ENCODE measurements at places on chromosomes 4 and X. TPM values are rescaled to one million over a fixed set of nuclear protein-coding genes. Genes with fewer than 3 reads are reported as not detected.
A peak's percentile ranks its signal among the peaks of the same experiment; 100 is the strongest.

ETDB gene
- not detected for polyA plus RNA-seq

DNA sequence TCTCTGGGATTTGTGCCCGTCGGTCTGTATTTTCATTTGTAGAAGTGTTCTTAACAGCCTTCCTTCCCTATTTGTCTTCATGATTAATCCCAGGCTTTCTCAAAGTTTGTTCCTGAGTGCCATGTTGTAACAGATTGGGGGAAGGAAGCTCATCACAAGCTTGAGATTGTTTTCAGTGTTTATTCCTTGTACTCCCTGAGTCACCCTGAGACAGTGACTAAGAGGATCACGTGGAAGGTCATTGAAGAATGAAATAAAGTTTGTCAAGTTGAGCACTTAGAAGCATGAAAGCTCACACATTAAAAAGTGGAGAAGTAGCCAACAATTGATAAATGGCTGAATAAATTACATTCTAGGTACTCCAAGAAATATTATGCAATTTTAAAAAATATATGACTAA, 153.5 kb upstream of the FAM241A start:
- DNase-seq: peak; percentile 30

TGIF2LX gene
- polyA plus RNA-seq: not detected

DNA sequence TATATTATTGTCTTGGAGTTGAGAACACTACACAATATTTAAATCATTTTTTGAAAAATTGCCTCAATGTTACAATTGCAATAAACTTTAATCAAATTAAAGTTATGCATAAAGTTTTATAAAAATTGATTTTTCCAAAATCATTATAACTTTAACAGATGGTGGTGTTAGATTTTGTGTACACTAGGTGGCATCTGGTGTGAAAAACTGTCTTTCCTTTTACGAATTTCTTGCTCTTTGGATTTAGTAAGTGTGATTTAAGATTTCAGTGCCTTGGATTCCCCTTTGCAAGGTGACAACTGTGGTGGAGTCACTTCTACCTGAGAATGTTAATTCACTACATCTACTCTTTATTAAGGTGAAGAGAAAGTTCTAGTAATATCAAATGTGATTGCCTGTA, 91.6 kb downstream of the AREG start:
- DNase-seq: peak; percentile 56

CENPE gene
- polyA plus RNA-seq: 3.5 TPM

CSAG2 gene
- polyA plus RNA-seq: not detected

- DNase-seq: no peak
Measured at GRCh38 chr4:158229768-158230167, 19.5 kb downstream of the TMEM144 start.

TIGD2 gene
- polyA plus RNA-seq: 5.4 TPM

TRIM60 gene
- not detected for polyA plus RNA-seq

QDPR gene
- 63.8 TPM for polyA plus RNA-seq

DNA sequence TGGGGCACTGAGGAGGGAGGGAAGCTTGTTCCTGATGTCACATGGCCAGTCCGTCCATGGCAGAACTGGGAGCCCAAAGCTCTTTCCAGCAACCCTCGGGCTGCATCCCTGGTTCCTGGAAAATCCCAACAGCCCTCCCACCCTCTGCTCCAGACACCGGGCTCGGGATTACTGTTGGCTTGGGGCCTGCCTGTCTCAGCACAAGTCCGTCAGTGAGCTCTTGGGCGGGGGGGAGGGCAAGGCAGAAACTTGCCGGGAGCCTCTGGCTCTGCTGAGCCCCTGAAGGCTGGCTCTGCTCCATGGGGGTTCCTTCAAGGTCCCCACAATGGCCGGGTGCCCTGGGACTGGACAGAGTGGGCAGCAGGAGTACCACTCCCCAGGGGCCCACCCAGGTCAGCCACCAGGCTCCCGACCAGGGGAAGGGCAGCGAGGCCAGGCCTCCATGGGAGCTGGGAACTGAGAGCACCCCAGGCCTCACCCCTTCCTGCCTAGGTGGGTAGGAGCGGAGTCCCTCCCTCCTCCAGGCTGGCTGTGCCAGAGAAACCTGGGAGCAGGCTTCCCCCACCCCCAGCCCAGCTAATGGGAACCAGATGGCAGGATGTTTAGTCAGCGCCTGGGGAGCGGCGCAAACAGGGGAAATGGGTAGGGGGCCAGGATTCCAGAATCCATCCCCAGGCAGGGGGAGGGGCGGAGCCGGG, 6.4 kb upstream of the HAUS7 start:
- DNase-seq: peak; percentile 71

BRS3 gene
- polyA plus RNA-seq: 0.11 TPM

DNA sequence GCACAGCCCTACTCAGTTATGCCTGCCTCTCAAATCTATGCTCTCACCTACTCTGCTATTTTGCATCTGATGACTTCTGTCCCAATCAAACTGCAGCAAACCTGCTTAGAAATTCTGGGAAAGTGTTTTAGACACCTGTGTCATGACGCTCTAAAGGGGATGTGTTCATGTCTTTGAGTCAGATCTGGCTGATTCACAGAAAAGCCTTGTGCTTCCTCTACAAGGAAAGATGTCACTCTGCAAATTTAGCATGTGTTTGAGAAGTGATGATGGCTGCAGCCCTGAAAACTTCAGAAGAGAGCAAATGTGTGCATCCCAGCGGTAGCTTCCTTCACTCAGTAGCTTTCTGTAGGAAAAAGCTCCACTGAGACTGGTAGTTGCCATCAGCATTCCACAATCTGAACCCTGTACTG, 235.4 kb downstream of the MGST2 start:
- DNase-seq: no peak

DNA sequence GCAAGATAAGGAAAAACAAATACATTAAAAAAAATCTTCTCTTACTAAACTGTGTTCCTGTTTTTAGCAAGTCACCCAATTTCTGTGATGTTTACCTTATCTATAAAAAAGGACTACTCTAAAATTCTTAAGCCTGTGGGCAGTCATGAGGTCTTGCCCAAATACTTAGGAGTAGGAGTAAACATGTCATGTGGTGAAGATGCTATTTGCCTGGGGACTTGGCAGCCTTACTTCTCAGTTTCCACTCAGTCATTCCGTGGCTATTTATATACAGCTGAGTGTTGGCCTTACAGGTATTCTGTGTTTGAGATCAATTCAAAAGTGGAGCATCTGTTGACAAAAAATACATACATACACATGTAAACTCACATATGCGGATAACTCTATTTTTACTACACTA, 89.9 kb upstream of the TLR2 start:
- DNase-seq: no peak

DNA sequence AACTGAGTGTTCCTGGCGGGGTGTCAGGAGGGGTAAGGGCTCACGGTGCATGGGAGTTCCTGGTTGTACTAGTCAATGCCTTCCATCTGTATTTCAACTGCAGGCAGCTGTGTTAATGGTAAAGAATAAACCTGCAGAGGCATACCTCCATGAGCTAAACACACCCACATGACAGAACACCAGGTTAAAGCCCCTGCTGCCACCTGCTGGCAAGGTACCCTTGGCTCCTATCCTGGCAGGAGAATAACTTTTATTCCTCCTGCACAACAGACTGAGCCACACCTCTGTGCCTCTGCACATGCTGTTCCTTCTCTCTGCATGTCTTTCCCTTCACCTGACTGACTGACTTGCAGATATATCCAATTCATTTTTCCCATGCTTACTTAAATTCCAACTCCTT, 11.1 kb downstream of the ITIH6 start:
- DNase-seq: no peak

DNA sequence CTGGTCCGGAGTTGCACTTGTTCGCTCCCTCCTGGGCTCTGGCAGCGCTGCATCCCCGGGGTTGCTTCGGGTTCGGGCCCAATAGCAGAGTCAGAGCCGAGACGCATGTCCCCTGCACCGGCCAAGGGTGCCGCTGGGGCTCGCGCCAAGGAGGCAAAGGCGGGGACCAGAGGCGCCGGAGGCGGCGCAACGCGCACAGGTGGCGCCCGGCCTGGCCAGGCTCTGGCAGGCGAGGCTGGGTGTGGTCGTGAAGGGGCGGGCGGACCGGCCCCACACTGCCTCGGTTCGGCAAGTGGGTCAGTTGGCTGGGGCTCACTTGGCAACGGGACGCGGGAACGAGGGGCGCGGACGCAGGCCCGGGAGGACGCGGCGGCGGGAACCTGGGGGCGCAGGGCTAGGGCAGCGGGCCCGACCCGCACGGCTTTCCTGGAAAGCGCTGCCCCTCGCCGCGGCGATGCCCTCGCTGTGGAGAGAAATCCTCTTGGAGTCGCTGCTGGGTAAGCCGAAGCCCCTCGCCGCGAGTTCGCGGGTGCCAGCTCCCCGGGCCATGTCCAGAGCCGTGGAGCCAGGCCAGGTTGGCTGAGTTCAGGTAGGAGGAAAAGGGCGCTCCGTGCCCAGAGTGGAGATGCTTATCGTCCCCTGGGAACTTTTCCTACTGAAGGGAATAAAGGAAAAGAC, at the start of gene CWH43:
TSS of gene CWH43 (plus strand) at position 300 of the 678 bp plus-strand sequence. CDS start at position 455, 155 bp downstream.
- DNase-seq: no peak

GRCh38 chrX:16958356-16958755, 11.9 kb downstream of the REPS2 start:
- no peak for DNase-seq

- DNase-seq: no peak
Measured at GRCh38 chr4:169205075-169205743, 65.5 kb downstream of the SH3RF1 start.

DNA sequence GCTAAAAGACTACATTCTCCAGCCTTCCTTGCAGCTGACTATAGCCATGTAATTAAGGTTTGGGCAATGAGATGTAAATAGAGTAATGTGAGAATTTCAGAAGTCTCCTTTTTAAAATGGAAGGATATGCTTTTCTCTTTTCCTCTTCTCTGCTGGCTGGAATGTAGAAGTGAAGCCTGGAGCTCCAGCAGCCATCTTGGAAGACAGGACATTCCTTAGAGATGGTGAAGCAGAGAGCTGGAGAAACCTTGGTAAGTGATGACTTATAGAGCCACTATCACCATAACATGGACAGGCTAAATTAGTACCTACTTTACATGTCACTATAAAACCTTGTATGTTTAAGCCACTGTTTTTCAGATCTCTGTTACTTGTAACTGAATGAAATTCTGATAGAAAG, 48.0 kb downstream of the RASL11B start:
- DNase-seq: no peak

DNA sequence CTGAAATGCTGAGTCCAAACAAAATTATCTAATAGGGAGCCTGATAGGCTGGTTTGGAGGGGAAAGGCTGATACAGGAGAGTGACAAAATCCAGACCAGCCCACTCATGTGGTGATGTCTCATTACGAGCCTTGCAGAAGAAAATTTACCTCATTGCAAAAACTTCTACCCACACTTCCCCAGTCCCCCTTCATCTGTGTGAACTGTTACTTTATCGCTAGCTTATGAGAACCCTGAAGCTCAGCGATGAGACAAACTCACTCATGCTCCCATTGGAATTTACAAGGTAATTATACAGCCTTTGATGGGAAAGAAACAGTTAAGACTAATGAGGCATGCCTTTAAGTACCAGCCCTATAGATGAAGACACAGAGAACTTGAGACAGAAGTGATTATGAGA, 76.1 kb downstream of the ARHGAP6 start:
- DNase-seq: peak; percentile 5

GPRASP2 gene
- polyA plus RNA-seq: 34.1 TPM

GRCh38 chr4:145061318-145061920, 36.6 kb downstream of the ANAPC10 start:
- peak; percentile 58 for DNase-seq

DNA sequence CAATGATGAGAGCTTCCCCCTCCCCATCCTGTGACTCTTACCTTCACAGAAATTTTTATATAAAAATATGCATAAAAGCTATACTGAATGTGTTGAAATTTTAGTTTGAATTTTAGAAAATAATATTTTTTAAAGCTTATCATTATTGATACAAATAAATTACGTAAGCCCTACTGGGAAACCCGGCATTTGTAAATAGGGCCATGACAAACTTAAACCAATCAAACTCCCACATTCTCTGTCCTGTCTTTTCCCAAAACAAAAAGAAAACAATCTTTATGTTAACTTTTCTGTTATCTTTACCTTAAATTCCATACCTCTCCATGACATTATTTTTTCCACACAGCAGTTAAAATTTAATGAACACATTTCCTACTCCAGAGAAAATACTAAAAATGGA, 2.6 kb downstream of the CNOT6L start:
- no peak for DNase-seq

- DNase-seq: no peak
Measured at GRCh38 chr4:2741626-2742025, 14.5 kb downstream of the TNIP2 start.

DNA sequence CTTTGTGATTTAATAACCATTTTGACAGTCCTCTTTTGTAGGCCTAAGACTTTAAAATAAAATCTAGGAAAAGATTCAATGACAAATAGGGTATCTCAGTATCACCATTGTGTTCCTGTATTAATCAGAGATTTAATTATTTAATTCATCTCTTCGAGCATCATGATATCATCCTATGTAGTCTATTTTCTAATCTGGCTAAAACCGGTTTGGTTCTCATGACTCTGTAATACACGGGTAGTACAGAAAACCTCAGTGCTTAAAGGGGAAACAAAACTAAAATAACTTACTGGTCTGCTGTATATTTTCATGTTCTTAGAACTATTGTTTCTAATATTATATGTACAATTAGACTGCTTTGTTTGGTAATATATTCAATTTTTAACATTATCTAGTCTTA, 23.7 kb upstream of the FBXW7 start:
- no peak for DNase-seq

DNA sequence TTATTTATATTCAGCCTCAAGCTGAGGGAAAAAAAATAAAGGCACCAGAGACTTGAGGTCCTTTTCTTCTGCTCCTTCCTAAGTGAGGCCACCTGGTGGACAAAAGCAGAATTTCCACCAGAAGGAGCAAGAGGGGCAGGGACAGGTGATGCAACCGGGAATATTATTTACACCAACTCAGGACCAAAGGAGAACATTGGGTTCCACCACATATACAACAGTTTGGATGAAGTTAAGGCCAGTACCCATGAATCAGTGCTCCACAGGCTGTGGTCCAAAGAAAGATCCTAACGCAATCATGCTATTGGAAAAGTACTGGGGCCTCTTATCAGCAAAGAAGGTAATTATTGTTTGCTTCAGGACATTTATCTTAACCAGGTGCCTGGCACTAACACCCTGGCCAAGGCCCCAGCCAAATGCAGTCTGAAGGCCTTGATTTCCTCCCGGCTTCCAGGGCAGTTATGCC, 57.4 kb downstream of the TSC22D3 start:
- DNase-seq: peak; percentile 78

DNA sequence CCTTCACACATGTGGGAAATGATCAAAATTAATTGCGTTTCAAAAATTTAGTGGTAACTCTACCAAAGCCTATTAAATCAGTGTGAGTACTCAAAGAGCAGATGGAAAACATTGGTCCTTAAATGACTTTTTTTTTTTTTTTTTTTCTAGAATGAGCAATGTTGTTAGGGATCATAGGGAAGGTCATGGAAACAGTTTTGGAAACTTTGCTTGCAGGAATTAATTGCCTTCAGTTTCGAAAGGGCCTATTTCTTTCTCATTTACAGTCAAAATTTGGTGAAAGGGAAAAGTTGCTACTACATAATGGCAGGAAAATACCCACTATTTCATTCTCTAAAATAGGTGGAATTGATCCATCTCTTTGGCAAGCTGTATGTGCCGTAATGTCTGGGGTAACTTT, 160.9 kb downstream of the RTL9 start:
- DNase-seq: no peak

- DNase-seq: peak; percentile 7
Measured at GRCh38 chrX:69024931-69025330, 140.3 kb downstream of the PJA1 start.

PRR32 gene
- not detected for polyA plus RNA-seq

GPAT3 gene
- 5.1 TPM for polyA plus RNA-seq

- DNase-seq: peak; percentile 68
Measured at GRCh38 chr4:148056879-148057278, 325.0 kb downstream of the ARHGAP10 start.

GRCh38 chr4:10106421-10107039, 10.1 kb downstream of the WDR1 start:
- peak; percentile 95 for DNase-seq

GRCh38 chrX:47915886-47916493, 79.3 kb downstream of the ZNF81 start:
- no peak for DNase-seq
